ENCODE measurements at places on chromosomes 7 and 10.

- DNase-seq = no peak
Measured at GRCh38 chr10:113506476-113506875, 46.4 kb upstream of the HABP2 start.

- peak; percentile 37 for DNase-seq
Measured at GRCh38 chr7:10685040-10685439, 288.6 kb upstream of the PHF14 start.

- no peak for DNase-seq
Measured at GRCh38 chr10:85648279-85648754, 718.3 kb downstream of the GRID1 start.

- DNase-seq = no peak
Measured at GRCh38 chr10:47379445-47379785, 4.7 kb downstream of the ZNF488 start.

- peak; percentile 51 for DNase-seq
Measured at GRCh38 chr10:12902135-12902572, 99.4 kb downstream of the CCDC3 start.

DNA sequence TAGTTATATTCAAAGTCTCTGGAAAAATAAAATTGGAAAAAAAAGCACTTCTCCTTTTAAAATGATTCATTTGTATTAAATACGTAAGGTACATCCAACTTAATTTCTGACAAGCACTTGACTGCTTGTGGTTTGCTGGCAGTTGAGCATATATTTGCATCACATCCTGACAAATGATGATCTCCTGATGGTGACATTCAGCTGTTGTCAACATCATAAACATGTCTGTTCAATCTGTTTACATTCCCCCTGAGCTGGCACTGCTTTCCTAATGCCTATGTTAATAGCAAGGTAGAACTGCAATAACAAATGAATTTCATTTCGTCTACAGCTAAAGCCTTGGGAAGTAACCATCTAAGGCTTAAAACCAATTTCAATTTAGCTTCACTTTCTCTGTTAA is 24.4 kb downstream of the TSPAN12 start:
- DNase-seq = peak; percentile 61

DNA sequence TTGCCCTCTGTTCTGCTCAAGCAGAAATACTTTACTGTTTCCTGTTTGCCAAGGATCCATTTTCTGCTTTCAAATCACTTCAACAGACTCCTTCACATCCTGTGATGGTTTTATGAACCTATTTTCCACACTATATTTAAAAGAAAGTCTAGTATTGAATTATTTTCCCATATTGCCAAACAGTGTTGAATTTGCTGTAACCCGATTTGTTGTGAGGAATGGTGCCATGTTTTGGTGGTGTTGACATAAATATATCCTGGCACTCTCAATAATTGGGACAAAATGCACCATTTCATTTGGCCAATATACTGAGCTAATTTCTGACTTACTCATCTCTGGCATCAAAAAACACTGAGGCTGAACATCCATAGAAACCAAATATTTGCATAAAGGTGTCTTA is 615.4 kb upstream of the SEMA3D start:
- no peak for DNase-seq

DNA sequence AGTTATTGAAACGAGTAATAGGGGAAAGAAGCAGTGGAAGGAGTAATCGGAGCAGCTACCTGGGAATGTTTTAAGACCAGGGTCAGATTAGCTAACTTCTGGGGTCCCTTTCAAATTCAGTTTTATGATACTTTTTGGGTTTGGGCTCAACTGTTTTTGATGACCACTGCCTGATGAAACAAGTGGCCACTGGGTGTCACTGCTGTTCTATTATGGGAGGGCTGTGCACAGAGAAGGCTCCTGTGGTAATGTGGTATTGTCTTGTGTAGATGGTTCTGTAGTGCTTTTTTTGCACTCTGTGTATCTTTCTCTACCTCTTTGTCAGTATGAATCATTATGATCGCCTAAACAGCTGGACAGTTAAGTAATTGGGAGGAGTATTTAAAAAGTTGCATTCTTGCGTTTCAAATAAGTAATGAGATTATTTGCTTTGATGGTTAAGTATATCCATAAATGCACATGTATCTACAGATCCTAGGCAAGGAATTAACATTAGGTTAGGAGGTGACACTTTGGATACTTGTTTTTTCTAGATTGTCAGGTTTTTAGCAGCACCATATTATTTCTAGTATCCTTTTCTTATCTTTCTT is 128.4 kb downstream of the ABCA13 start:
- peak; percentile 70 for DNase-seq

All from NCI-H2081 (cell line).